ENCODE measurements at places on chromosomes 2 and 18.

DNA sequence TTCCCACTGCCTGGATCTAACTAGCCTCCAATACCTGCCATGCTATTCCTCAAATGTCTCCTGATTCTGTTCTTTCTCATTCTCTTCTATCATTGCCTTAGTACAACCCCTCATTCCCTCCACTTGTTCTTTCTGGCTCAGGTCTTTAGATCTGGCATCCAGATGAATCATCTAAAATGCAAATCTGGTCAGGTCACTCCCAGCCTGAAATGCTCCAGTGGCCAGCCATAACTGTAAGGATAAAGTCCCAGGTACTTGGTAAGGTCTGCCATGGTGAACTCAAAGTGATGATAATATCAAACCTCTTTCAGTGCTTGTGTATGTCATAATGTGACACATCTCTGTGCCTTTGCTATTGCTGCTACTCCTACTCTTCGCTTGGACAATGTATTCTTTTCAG is 2.9 kb upstream of the SNRNP27 start:
- DNase-seq: no peak

- DNase-seq: peak; percentile 90
Measured at GRCh38 chr18:58687871-58688308, 16.6 kb downstream of the MALT1 start.

- DNase-seq: no peak
Measured at GRCh38 chr18:24878289-24878688, 417.9 kb downstream of the HRH4 start.

DNA sequence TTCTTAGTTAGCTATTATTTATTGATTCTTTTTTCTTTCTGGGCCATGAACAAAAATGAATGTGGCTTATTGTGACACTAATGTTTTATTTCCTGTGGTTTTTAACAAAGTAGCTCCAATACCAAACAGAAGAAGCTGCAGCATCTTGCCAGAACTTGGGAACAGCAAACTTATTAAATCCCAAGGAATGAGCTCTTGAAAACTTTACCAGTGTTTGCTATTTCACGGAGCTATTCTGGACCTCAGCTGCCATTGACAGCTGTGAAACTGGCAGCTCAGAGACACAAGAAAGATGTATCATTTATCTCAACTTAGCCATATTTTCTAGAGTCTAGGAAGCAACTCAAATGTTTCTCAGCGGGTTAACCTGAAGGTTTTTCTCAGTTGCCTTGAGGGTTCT is 91.0 kb upstream of the NEUROD1 start:
- no peak for DNase-seq

- DNase-seq: no peak
Measured at GRCh38 chr2:137893145-137893544, 71.1 kb upstream of the HNMT start.

DNA sequence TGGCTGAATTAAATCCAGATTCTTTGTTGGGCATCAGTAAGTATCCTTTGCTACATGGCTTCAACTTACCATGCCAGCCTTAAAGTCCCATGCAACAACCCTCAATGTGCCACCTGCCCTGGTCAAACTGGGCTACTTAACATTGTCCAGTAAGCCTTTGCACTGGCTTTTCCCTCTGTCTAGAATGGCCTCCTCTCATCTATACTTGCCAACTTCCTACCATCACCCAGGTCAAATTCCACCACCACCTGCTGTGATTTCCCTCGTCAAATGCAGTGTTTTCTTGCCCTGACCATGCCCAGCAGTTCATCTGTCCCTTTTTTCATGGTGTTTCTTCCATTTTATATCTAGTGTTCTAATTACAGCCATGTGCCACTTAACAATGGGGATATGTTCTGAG is 5.7 kb downstream of the KLHL23 start:
- DNase-seq: no peak

DNA sequence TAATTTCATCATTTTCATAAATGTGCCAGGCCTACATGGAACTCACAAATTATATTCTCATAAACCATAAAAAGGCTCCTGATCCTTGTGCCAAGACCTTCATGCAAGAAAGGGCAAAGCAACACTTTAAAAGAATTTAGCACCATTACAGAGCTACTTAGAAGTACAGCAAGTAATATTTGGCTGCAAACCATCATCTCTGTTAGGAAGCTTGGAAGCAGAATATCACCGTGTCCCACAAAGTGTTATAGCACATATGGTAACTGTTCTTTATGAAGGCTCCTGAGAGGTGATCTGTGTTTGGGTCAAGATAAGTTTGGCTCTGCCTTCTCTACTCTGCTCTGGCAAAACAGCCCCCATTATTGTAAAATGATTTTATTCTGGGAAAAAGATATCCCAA is 59.7 kb upstream of the KCNJ3 start:
- no peak for DNase-seq

- no peak for DNase-seq
Measured at GRCh38 chr2:29367986-29368658, 252.9 kb downstream of the CLIP4 start.

DNA sequence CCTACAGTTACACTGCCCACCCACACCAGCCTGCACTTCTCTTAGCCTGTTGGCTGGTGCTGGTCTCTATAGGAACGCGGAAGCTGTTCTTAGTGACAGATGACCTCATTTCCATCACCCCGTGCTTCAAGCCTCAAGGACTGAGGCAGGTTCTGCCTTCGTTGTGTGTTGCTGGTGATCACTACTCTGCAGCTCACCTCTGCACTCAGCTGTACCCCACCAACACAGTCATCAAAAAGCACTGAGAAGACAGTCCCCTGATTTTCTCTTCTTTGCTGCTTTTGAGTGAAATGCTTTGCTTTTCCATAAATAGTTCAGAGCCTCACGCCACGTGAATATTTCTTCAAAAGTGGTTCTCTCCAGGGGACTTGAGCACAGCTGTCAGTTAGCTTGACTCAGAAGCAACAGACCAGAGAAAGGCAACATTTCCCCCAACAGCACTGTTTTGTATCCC is 225.7 kb upstream of the CCDC150 start:
- no peak for DNase-seq

DNA sequence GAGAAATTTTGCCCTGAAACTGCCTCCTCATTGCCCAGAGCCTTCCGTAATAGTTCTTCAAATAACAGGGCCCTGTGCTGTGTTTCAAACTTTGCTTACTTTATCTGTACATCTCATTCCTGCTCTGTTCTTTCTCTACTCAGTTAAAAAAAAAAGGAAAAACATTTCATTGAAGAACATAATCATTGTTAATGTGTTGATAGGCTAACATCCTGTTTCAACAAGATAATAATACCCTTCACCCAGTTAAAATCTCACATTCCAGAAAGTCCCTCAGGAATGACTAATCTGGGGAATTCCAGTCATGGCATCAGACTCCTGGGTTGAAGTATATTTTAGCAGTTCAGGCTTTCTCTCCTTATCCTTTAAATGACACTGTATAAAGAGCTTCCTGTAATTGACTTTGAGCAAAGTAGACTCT is 45.6 kb upstream of the ITGAV start:
- no peak for DNase-seq

DNA sequence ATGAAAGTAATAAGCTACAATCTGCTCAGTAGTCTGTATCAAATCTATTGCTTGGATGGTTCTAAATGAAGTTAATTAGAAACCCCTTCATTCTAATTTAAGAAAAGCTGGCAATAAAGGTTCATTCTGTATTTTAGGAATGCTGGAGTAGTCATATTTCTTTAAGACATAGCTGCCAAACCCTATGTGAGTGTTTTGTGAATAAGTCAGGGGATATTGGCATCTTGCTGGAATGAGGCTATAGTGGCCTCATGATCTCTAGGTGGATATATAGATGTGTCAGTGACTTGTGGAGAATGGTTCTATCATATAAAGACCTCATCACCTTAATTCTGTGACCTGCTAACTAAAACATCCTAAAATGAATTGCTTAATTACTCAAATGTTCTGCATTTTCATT is 196.3 kb downstream of the PDE1A start:
- no peak for DNase-seq

GRCh38 chr18:38759457-38759856 is 1193.9 kb upstream of the CELF4 start:
- DNase-seq: no peak

DNA sequence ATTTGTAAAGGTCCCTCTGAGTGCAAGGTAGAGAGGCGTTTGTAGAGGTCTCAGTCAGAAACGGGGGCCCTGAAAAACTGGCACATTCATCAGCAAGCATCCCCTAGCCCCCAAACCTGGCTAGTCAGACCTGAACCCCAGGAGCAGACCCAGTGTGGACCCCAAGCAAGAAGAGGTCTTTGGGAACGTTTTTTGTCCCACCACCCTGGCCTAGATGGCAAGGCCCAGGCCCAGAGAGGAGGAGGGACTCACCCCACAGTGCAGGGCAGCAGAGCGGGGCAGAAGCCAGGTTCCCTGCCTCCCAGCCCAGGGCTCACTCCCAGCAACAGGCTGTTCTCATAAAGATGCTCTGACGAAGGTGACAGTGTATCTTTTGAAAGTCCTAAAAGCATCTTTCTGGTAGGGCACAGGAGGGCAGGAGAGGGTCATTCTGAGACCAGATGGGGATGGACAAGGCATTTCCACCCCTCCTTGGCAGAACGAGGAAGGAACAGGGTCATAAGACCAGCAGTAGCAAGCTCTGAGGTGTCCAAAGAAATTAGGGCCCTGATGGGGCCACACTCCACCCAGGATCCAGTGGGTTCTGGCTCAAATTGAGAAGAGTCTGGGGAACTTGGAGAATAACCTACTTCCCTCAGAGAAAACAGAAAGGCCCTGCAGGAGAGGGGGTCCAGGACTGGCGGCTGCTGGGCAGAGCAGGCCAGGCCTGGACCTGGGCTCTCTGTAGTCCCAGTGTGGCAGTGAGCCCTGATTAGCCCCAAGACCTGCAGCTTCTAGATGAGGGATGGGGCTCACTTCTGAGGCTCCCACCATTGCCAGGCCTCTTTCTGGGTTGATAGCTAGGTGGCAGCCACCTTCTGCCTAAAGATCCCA is 18.2 kb downstream of the ADRA2B start:
- no peak for DNase-seq

DNA sequence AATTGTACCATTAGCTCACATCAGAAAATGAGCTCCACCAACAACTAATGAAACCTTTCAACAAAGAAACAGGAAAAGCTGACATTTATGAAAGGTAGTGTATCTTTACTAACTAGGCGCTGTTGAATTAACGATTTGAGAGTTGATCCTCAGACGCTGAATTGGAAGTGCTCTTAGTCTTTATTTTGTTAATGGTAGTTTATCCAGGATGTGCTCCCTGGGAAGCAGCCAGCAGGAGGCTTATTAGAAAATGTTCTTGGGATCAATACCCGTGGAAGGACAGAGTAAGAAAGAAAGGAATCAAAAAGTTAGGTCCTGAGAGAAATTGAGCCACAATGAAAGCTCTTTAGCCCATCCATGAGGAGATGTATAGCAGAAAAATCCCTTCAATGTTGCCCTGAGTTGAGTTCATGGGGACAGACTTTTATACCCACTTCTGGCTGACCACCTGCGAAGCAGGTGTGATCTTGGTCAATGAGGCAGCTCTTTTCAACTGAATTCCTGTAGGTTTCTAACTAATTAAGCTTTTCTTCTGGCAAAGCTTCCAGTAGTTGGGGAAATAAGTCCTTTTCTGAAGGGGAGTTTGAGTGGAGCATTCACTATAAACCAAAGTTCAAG is 492.6 kb upstream of the REG3G start:
- no peak for DNase-seq

DNA sequence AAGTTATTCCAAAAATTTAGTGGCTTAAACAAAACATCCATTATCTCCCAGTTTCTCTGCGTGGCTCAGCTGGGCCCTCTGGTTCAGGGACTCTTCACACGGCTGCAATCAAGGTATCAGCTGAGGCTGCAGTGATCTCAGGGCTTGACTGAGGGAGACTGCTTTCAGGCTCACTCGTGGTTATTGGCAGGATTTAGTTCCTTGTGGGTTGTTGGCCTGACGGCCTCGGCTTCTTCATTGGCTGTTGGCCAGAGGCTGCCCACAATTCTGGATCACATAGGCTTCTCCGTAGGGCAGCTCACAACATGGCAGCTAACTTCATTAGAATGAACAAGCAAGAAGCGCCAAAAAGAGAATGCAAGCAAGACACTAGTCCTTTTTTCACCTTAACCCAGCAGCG is 90.1 kb downstream of the ABI2 start:
- no peak for DNase-seq

- no peak for DNase-seq
Measured at GRCh38 chr18:36628435-36629137, 200.2 kb downstream of the TPGS2 start.
